HCEC 1CT (cell line): ENCODE measurements at places on chromosomes 2 and 18.
A peak's percentile ranks its signal among the peaks of the same experiment; 100 is the strongest.

GRCh38 chr2:232213176-232213575 lies 165.4 kb upstream of the ALPP start:
- DNase-seq, result no peak

DNA sequence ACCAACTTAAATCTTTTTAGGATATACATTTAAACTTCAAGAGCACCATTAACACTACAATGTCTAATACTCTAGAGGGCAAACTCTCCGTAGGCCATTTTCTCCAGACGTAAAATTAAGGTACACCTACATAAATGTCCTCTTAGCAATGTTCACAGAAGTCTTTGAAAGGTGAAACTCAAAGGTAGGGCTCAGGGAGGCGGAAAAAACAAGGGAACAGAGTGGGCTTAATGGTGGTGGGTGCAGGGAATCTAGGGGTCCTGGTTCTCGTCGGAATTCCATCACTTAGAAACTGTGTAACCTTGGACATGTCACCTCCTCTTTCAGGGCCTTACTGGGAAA lies 668 bp downstream of the NFU1 start:
- DNase-seq, result no peak

- DNase-seq, result no peak
These were observed 50.7 kb upstream of the ACAA2 start for GRCh38 chr18:49863769-49864621.

- DNase-seq, result peak; percentile 28
These were observed 133.6 kb upstream of the XPO1 start for GRCh38 chr2:61671561-61672315.

GRCh38 chr18:69956665-69957620 lies 9.3 kb upstream of the CD226 start:
- no peak for DNase-seq

GRCh38 chr2:49973436-49973835 lies 819.1 kb upstream of the FSHR start:
- no peak for DNase-seq

GRCh38 chr2:86050301-86050700 lies 55.4 kb downstream of the POLR1A start:
- no peak for DNase-seq

- no peak for DNase-seq
These were observed 21.2 kb upstream of the ACVR1 start for GRCh38 chr2:157897106-157897971.

GRCh38 chr18:1528964-1529509 lies 624.4 kb downstream of the ADCYAP1 start:
- DNase-seq, result no peak

DNA sequence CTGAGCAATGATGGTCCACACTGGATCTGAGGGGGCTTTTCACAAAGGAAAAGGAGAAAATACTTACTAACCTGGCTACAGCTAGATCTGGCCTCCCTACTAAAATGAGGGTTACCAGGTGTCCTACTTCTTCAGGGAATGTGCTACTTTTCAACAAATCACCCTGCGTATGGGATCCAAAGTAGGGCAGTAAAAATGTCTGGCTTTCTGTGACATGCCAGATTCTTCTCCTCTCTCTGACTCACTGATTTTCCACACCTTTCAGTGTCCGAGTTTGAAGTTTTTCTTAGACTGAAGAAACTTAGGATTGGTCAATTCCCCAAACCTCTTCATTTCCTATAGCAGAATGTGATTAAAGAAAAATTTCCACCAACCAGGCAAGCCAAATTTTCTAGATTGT lies 71.2 kb downstream of the SLC8A1 start:
- DNase-seq, result no peak

DNA sequence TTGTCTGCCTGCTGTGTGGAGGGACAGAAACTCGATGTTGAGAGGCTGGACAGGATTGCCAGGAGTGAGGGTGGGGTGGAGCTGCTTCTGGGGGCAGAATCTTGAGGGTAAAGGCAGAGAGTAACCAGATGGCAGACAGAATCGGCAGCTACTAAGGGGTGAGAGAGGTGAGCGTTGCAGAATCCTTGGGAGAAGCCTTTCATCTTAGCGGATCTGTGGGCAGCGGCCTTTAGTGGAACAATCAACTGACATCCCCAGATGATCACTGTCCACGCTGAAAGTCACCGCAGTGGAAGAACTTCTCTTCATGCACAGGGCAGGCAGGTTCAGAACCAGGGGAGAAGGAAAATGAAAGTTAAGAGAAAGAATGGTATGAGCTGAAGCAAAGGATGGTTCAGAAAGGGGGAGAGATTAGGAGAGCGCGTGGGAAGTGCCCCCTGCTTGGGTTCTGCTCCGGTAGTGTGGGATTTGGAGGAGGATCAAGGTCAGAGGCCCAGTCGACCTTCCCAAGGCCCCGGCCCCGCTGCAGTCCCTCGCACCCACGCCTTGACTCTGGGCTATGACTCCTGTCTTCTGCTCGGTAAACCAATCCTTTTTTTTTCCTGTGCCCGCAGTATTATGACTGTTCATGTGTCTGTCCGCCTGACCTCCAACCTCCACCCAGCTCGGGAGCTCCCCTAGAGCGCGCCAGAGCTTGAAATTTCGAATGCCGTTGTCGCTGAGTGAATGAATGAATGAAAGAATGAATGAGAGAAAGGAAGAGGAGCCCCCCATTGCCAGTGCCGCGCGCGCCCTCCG lies 584 bp downstream of the BOLA3 start:
- DNase-seq, result peak; percentile 28

- no peak for DNase-seq
These were observed 592.5 kb upstream of the ZEB2 start for GRCh38 chr2:145112467-145112866.

DNA sequence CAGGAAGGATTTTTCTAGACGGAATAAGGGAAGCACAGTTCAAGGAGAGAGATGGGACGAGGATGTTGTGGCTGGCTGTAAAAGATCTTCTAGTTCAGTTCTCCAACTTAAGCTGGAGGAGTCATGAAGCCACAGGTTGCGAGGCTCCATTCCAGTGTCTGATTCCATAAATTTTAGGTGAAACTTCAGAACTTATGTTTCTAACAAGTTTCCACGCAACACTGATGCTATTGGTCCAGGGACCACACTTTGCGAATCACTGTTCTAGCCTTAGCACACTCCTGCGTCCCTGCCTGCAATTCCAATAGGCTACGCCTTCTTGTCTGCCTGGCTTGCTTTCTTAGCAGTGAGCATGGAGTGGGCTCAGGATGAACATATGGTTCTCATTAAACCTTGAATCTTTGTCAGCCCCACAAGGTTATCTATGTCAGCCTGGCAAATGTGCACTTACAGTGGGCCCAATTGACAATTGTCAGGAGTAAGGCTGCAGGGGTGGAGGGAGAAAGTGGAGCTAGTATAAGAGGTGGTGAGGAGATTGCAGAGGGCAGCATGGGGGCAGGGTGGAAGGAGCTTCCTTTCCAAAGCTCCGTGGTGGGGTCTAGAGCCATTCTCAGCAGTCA lies 438.1 kb upstream of the ST6GAL2 start:
- DNase-seq, result no peak
